ENCODE measurements at places on chromosomes 11 and 22.

- no peak overlapping the region for H3K27ac ChIP-seq
- no peak overlapping the region for H3K4me3 ChIP-seq
- no peaks in the 10 kb centered on the region for H3K36me3 ChIP-seq
- H3K4me1 ChIP-seq = no peaks in the 10 kb centered on the region
- no peak for DNase-seq
Measured at GRCh38 chr22:28600546-28601143, 79.0 kb downstream of the TTC28 start.

DNA sequence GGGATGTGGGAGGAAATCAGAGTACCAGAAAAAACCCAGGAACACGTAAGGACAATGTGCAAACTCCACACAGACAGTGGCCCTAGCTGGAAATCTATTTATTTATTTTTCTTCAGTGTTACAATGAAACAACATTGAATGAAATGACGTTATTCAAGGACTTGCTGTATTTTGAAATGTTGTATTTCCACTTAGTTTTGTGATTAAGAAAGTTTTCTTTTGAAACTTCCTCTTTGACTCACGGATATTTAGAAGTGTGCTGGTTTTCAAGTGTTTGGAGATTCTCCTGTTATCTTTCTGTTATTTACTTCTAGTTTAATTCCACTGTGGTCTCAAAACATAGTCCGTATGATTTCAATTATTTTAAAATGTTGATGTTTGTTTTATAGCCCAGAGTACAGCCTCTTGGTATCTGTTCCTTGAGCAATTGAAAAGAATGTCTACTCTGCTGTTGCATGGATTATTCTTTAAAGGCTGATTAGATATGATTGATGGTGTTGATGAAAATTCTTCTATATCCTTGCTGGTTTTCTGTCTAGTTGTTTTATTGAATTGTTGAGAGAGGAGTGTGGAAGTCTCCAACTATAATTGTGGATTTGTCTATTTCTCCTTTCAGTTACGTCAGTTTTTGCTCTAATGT lies 141.0 kb downstream of the ARHGAP20 start:
- no peak overlapping the region for H3K27ac ChIP-seq
- H3K27me3 ChIP-seq = no peaks in the 10 kb centered on the region
- H3K4me3 ChIP-seq = no peak overlapping the region
- no peaks in the 10 kb centered on the region for H3K36me3 ChIP-seq
- DNase-seq = no peak

- H3K27me3 ChIP-seq = no peaks in the 10 kb centered on the region
- DNase-seq = no peak
- H3K36me3 ChIP-seq = no peaks in the 10 kb centered on the region
- peaks cover 5% of the 10 kb centered on the region for H3K4me1 ChIP-seq
- peak overlapping the region; percentile 65 for H3K27ac ChIP-seq
Measured at GRCh38 chr11:120229451-120230424, 10.2 kb upstream of the POU2F3 start.

DNA sequence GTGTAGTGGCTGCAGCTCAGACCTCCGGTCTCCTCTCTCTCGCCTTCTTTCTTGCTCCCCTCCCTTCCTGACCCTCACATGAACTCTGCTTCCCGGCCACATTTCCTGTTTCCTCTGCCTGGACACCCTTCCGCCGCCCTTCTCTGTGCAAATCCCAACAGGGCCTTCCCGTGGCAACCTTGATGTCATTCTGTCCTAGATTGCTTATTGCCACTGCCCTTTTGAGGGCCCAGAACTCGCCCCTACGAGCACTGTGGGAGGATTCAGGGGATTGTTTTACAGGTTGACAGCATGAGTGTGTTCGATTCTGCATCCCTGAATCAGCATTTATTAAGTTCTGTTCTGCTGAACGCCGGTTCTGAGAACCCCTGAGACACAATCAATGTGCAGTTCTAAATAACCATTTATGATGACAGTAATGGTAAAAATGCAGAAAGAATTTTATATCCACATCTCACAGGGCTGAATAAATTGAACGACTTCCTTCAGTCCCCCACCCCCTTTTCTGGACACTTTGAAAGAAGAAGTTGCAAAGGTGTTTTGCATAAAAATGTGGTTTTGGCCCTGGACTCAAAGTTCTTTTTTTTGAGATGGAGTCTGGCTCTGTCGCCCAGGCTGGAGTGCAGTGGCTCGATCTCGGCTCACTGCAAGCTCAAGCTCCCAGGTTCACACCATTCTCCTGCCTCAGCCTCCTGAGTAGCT lies 6.4 kb downstream of the BATF2 start:
- no peaks in the 10 kb centered on the region for H3K27me3 ChIP-seq
- H3K27ac ChIP-seq = peak overlapping the region; percentile 47
- DNase-seq = no peak
- peaks cover 18% of the 10 kb centered on the region for H3K4me1 ChIP-seq

GRCh38 chr11:67372993-67373647 lies at the start of gene CLCF1:
Gene CLCF1 (minus strand): TSS chr11:67373598. CDS start chr11:67373539, 59 bp downstream.
- peak within 1 kb of the TSS; percentile 46 for H3K4me3 ChIP-seq
- peak; percentile 40 for DNase-seq
- no peaks in the 10 kb centered on the region for H3K36me3 ChIP-seq

DNA sequence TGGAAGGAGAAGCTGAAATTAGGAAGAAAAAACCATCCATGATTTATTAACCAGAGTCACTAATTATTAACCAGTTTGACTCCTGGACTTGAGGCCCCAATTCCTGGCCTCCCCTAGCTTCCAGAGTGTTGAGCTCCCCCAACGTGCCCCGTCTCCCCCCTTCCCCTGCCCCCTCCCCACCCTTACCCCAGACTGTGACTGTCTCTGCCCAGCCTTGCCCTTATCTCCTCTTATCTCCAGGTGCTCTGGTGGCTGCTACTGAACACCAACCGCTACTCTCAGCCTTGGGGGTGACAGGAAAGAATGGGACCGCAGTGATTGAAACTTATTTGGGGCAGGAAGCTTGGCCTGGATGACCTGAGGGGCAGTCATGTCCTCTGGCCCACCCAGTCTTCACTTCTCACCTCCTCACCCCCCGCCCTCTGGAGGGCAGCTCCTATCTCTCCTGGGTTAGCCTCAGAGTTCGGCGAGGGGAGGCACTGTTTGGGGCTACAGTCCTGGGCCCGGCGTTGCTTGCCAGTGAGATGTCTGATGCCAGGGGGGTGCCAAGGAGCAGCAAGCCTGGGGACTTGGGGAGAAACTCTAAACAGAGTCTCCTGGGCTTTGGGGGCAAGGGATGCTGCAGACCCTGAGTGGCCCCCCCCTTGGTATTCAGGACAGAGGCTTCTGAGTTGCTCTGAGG lies 15.5 kb downstream of the NECTIN1 start:
- H3K4me3 ChIP-seq = no peak overlapping the region
- H3K27me3 ChIP-seq = no peaks in the 10 kb centered on the region
- no peak overlapping the region for H3K27ac ChIP-seq
- DNase-seq = no peak
- no peaks in the 10 kb centered on the region for H3K4me1 ChIP-seq

GRCh38 chr22:35380537-35381423 lies at the start of gene HMOX1:
Gene HMOX1 (plus strand): TSS chr22:35381096. CDS start chr22:35381174, 78 bp downstream.
- DNase-seq = peak; percentile 94
- peak within 1 kb of the TSS; percentile 62 for H3K4me3 ChIP-seq
- peak within 1 kb of the TSS; percentile 89 for H3K27ac ChIP-seq
- H3K27me3 ChIP-seq = no peaks in the 10 kb centered on the region

DNA sequence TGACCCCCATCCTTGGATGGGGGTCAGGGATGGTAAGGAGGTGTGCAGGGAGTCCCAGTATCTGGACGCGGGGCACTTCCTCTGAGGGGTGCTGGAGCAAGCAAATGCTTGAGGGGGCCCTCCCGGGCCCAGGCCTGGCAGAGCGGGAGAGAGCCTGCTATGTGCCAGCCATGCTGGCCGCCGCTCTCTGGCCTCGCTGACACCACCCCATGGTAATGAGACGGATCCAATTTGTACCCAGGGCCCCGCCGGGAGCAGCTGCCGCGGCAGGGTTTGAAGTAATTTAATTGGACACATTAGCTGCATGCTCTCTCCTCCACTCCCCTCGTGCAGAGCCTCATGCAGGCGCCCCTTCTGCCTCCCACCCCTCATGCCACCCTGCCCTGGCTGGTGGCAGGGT lies 6.3 kb downstream of the SYT7 start:
- no peak for DNase-seq
- H3K4me1 ChIP-seq = no peaks in the 10 kb centered on the region
- no peak overlapping the region for H3K4me3 ChIP-seq
- no peaks in the 10 kb centered on the region for H3K36me3 ChIP-seq
- no peak overlapping the region for H3K27ac ChIP-seq

GRCh38 chr11:93983542-93984195 lies 37.5 kb upstream of the HEPHL1 start:
- no peaks in the 10 kb centered on the region for H3K27me3 ChIP-seq
- DNase-seq = no peak
- H3K27ac ChIP-seq = no peak overlapping the region

DNA sequence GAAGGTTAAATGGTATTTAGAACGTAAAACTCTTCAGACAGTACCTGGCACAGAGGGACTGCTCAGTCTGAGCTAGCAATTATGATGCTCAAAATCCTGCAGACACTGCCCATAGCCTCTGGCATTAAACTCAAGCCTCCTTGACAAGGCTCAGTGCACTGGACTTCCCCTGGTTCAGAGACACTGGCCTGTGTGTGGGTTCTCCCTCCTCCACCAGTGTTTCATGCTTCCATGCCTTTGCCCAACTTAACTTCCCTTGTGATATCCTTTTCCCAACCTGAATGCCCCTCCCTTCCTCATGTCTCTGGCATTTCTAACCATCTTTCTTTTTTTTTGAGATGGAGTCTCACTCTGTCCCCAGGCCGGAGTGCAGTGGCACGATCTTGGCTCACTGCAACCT lies 9.1 kb downstream of the LTBP3 start:
- H3K36me3 ChIP-seq = no peaks in the 10 kb centered on the region
- H3K27ac ChIP-seq = no peak overlapping the region
- peaks cover 46% of the 10 kb centered on the region for H3K4me1 ChIP-seq
- no peaks in the 10 kb centered on the region for H3K27me3 ChIP-seq

- no peaks in the 10 kb centered on the region for H3K27me3 ChIP-seq
- no peak for DNase-seq
- H3K36me3 ChIP-seq = no peaks in the 10 kb centered on the region
- H3K4me1 ChIP-seq = no peaks in the 10 kb centered on the region
- H3K4me3 ChIP-seq = no peak overlapping the region
Measured at GRCh38 chr11:68934666-68935065, 31.0 kb downstream of the IGHMBP2 start.

DNA sequence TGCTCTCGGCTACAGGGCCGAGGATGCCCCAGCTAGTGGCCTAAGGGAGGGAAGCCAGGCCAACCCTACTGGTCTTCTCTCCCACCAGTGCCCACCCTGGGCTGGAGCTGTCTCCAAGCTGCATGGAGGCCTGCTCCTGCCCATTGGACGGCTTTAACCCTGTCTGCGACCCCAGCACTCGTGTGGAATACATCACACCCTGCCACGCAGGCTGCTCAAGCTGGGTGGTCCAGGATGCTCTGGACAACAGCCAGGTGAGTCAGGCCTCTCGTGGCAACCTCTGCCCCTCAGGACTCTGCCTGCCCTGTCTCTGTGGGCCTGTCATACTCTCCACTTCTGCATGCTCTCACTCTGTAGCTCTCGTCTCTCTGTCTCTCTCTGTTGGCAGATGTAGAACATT lies 44.1 kb upstream of the TPBGL start:
- H3K4me3 ChIP-seq = no peak overlapping the region
- H3K4me1 ChIP-seq = peaks cover 10% of the 10 kb centered on the region
- DNase-seq = no peak
- H3K36me3 ChIP-seq = no peaks in the 10 kb centered on the region
- peak overlapping the region; percentile 29 for H3K27ac ChIP-seq
- H3K27me3 ChIP-seq = no peaks in the 10 kb centered on the region

- H3K4me1 ChIP-seq = no peaks in the 10 kb centered on the region
- no peak for DNase-seq
- no peaks in the 10 kb centered on the region for H3K27me3 ChIP-seq
- H3K27ac ChIP-seq = no peak overlapping the region
Measured at GRCh38 chr11:17927681-17928343, 85.0 kb downstream of the SERGEF start.
